Endothelial cell of umbilical vein (primary cell): ENCODE measurements at places on chromosomes 12 and 14. TPM values are rescaled to one million over a fixed set of nuclear protein-coding genes. Genes with fewer than 3 reads are reported as not detected.

The DHRS1 gene
- total RNA-seq, result 18.0 and 20.0 TPM in 2 replicates

- H3K36me3 ChIP-seq, result no peaks in the 10 kb centered on the region
- no peaks in the 10 kb centered on the region for H3K27me3 ChIP-seq
These were observed 10.2 kb upstream of the FLRT2 start for GRCh38 chr14:85519661-85520305.

The CCDC198 gene
- total RNA-seq, result not detected in 2 replicates

DNA sequence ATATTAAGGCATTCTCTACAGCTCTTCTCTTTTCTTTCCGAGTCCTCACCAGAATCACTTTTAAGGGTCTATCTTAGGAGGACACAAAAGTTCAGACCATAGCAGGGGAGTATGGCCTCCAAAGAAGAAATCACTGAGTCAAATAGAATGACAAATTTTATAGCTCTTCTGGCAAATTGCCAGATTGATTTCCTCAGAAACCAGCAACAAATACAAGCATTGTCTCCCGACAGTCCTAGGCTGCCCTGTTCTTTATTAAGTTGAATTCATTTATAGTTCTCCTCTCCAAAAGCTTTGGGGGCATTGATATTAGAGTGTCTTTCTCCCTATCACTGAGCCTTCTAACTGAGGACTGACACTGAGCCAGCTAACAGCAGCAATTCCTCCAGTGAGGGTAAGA, 156.4 kb upstream of the FRMD6 start:
- no peak overlapping the region for H3K27ac ChIP-seq
- peak; percentile 33 for DNase-seq
- no peak overlapping the region for H3K4me3 ChIP-seq
- H3K36me3 ChIP-seq, result no peaks in the 10 kb centered on the region
- H3K4me1 ChIP-seq, result peaks cover 8% of the 10 kb centered on the region
- no peaks in the 10 kb centered on the region for H3K27me3 ChIP-seq

DNA sequence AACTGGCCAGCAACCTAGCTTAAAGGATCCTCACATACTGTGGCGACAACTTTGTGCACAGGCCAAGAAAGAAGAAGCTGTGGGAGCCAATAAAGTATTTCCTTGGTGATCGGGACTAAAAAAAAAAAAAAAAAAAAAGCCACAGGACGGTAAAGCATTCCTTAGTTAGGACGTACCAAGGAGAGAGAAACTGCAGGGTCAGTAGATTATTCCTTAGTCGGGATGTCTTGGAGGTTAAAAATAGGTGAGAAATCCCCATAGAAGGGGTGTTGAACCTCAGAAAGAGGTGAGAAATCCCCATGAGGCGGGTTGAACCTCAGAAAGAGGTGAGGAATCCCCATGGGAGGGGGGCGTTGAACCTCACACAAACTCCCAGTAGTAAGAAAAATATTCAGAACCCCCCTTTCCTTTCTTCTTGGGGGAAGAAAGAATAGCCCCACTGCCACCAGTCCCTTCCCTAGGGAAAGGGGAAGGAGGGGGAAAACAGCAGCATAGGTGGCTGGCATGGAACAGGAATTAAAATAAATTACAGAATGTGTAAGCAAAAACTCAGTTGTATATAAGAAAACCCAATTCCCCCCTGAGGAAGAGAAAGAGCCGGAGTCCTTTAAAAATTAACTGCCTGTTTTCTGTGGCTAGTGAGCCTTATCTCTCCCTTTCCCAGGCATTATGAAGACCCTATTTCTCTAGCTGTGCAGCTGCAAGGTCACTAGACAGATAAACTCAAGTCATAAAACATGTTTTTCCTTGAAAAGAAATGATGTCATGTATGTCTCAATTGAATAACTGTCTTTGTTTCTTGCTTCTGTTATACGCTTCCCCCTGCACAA, 26.8 kb downstream of the KLRK1 start:
- H3K4me3 ChIP-seq, result peak overlapping the region; percentile 93
- DNase-seq, result peak; percentile 55
- H3K4me1 ChIP-seq, result peaks cover 26% of the 10 kb centered on the region
- no peaks in the 10 kb centered on the region for H3K36me3 ChIP-seq
- H3K27me3 ChIP-seq, result no peaks in the 10 kb centered on the region

DNA sequence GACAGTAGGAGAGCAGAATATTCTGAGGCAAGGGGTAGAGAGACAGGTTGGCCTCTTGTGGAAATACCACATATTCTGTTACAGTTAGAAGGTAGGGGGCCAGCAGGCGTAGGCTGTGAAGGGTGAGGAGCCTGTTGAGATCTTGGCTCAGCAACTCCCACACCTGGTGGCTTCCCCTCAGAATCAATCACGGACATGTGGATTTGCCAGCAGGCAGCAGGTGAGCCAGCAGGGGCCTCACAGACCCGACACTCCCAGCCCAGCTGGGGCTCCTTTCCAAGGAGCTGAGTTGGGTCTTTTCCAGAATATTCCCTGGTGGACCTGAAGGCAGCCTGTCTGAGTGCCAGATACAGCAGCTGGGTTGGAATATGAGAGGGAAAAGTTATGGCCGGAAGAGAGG, 150.0 kb upstream of the CRY1 start:
- no peak for DNase-seq
- no peak overlapping the region for H3K4me3 ChIP-seq
- peaks cover 3% of the 10 kb centered on the region for H3K27me3 ChIP-seq
- no peak overlapping the region for H3K27ac ChIP-seq

The C1S gene
- 0.38 and 0.83 TPM in 2 replicates for total RNA-seq

The DHRS2 gene
- total RNA-seq, result 0.44 TPM in 1 of 2 replicates, not detected in the other

DNA sequence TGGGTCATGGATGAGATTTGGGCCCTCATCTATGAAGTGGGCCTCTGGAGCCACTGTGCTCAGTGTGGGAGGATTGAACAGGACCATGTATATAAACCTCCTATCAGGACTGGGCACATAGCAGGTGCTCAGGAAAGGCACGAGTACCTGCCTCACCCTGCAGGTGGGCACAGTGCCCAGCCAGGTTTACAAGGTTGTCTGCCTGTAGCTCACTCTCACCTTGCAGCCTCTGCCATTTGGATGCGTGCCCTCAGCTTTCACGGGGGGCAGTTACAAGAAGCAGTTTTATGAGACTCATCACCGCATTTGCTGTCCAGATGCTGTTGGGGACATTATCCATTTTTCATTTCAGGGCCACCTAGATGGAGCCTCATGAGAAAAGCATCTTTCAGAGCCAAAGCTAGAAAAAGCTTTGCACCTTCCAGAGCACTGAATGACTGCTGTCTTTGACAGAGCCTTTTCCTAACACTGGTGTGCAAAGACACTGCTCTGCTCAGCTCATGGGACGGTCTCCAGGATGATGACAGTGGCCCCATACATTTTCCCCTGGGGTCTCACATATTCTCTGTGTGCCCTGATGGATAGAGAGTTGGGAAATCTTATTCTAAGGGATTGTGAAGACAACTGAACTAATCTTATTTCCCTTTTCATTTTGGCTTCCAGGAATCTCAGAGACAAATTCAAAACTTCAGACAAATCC, 327.5 kb upstream of the RTL1 start:
- no peak for DNase-seq
- no peak overlapping the region for H3K4me3 ChIP-seq
- H3K27ac ChIP-seq, result no peak overlapping the region
- H3K27me3 ChIP-seq, result no peaks in the 10 kb centered on the region
- H3K36me3 ChIP-seq, result no peaks in the 10 kb centered on the region

DNA sequence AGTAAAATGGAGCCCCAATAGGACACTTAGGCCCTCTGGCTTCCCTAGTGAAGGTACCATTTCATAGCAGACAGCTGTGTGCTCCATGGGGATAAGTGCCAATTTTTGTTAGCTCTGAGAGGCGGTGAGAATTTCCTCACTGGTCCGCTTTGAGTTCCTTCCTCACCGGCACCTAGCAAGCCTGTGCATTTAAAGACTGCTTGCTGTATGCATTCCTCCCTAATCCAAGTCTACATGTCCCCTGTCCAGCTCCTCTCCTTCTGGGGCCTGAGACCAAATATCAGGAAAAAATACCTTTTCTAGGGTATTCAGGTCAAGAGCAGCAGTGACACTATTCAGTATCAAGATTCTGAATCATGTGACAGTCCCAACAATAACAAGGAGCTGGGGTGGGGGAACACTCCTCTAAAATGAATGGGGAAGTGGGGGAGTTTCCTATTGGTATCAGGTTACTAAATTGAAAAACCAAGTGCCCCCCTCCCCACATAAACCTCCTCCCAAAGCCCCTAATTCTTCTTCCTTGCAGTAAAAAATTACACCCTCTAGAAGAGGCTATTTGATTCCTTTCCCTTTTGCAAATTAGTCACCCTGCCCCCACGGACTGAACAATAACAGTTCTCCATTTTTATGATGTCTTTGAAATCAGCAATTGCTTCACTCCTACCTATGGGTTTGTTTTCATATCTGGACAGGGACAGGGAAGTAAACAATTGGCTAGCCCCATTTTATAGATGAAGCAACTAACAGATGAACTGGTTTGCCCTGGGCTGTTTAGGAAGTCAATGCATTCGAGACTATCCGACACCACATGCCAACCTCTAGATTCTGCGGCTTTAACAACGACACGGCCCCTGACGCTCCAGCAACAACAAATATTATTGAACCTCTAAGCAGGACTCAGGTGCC, 28.9 kb downstream of the BCL11B start:
- no peaks in the 10 kb centered on the region for H3K36me3 ChIP-seq
- no peak for DNase-seq
- no peak overlapping the region for H3K4me3 ChIP-seq
- H3K27me3 ChIP-seq, result peaks cover 21% of the 10 kb centered on the region
- H3K27ac ChIP-seq, result no peak overlapping the region

The INHBC gene
- total RNA-seq, result not detected in 2 replicates

- H3K27me3 ChIP-seq, result no peaks in the 10 kb centered on the region
- H3K27ac ChIP-seq, result peak overlapping the region; percentile 42
- peaks cover 44% of the 10 kb centered on the region for H3K4me1 ChIP-seq
- peak overlapping the region; percentile 23 for H3K4me3 ChIP-seq
- DNase-seq, result no peak
These were observed 592 bp downstream of the KRT7 start for GRCh38 chr12:52233462-52234207.

DNA sequence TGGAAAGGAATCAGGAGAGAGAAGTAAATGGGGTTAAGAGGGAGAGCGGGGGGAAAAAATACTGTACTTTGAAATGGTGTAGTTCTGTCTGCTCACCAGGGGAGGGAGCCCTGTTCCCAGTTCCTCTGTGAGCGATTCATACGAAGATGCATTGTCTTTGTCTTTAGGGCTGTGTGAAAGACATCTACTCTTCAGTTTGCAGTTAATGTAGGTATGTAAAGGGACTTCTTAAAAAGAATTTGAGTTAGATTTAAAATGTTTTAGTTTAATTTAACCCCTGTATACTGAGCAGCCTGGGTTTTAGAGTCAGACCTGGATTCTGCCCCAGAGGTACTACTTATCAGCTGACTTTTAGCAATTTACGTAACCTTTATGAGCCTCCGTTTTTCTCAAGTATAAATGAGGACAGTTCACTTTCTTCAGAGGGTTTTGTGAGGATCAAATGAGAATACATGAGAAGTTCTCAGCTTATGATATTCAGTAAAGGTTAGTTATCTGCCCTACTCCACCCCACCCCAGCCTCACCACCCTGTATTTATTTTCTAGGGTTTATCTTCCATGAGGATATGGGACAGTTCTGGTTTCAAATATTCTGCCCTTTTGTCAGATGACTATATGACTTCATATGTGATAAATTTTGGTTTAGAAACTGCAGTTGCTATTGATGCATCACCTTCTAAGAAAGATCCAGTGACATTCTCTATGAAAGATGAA, 82.5 kb upstream of the EVL start:
- peak; percentile 73 for DNase-seq
- H3K27me3 ChIP-seq, result no peaks in the 10 kb centered on the region
- H3K4me3 ChIP-seq, result no peak overlapping the region
- H3K36me3 ChIP-seq, result no peaks in the 10 kb centered on the region
- no peak overlapping the region for H3K27ac ChIP-seq

- no peak overlapping the region for H3K27ac ChIP-seq
- H3K27me3 ChIP-seq, result no peaks in the 10 kb centered on the region
- H3K4me1 ChIP-seq, result no peaks in the 10 kb centered on the region
- DNase-seq, result no peak
- no peak overlapping the region for H3K4me3 ChIP-seq
- H3K36me3 ChIP-seq, result peaks cover 4% of the 10 kb centered on the region
These were observed 20.1 kb downstream of the TM7SF3 start for GRCh38 chr12:26994109-26994508.

DNA sequence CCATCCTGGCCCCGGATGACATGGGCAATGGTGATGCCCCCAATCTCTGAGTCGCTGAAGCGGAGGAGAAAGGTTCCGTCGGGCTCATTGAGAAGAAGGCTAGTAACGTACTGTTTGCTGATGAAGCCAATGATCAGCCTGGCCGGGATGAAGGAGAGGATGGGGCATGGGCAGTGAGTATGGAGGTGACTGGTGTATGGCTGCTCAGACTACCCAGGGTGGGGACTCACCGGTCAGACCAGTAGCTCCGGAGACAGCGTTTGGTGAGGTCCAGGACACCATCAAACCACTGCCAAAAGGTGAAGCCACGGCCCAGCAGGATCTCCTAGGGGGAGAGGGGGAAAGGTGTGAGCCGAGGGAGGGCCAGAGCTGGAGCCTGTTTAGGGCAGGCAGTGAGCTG, 10.9 kb downstream of the NAB2 start:
- H3K4me1 ChIP-seq, result peaks cover 4% of the 10 kb centered on the region
- DNase-seq, result no peak
- no peak overlapping the region for H3K4me3 ChIP-seq
- no peak overlapping the region for H3K27ac ChIP-seq
- no peaks in the 10 kb centered on the region for H3K27me3 ChIP-seq

DNA sequence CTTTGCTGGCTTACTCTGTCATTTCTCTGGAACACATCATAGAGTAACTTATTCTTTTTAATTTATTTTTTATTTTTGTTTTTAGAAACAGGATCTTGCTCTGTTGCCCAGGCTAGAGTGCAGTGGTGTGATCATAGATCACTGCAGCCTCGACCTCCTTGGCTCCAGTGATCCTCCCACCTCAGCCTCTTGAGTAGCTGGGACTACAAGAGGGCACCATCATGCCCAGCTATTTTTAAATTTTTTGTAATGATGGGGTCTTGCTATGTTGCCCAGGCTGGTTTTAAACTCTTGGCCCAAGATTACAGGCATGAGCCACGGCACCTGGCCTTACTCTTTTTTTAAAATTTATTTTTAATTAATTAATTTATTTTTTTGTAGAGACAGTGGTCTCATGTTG, 32.2 kb upstream of the RD3L start:
- H3K27ac ChIP-seq, result no peak overlapping the region
- H3K4me1 ChIP-seq, result no peaks in the 10 kb centered on the region
- H3K36me3 ChIP-seq, result no peaks in the 10 kb centered on the region
- no peak overlapping the region for H3K4me3 ChIP-seq
- H3K27me3 ChIP-seq, result no peaks in the 10 kb centered on the region
- no peak for DNase-seq

DNA sequence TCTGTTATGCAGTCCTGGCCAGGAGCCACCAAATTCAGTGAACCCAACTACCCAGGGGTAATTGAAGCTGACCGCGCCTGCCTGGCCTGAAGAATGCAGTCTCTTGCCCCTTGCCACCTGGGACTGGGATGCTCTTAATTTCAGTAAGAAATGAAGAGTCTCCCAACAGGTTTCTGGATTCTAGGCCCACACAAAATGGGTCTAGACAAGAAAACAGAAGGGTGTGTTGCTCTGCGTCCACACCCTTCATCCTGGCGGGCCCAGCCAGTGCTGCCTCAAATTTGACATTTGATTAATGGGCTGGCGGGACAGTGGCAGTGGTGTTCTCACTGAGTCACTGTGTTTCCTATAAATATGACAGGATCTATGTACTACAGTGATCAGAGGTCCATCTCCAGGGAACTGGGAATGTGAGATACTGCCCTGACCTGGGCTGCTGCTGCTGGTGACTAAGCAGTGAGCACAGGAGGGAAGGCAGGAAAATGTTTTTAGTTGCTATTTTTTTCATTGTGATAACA, 6.5 kb downstream of the TMEM253 start:
- H3K27me3 ChIP-seq, result peaks cover 3% of the 10 kb centered on the region
- H3K4me3 ChIP-seq, result no peak overlapping the region
- no peak for DNase-seq
- peaks cover 14% of the 10 kb centered on the region for H3K4me1 ChIP-seq
- no peak overlapping the region for H3K27ac ChIP-seq
